Uterus (tissue), 4 donors: ENCODE measurements at places on chromosomes 2 and 18. TPM values are rescaled to one million over a fixed set of nuclear protein-coding genes. Genes with fewer than 3 reads are reported as not detected.

The PDCD1 gene
- total RNA-seq, result not detected

DNA sequence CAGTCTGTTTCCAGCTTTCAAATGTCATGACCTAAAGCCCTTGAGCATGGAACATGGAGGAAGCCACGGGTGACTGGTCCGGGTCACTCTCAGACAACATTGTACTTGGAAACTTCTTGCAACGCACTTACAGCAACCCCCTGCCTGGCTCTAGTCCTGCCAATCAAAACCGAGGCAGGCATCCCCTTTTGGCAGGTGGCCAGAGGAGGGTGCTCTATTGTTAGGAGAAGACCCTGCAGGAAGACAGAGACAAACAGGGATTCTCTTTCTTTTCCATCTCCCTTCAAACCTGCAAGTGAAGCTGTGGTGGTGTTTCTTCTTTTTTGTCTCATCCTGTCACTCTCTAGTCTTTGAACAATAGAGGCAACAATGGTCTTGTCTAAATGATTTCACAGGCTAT, 667.2 kb downstream of the ZEB2 start:
- no peaks in the 10 kb centered on the region for H3K27me3 ChIP-seq
- no peaks in the 10 kb centered on the region for H3K4me1 ChIP-seq
- H3K27ac ChIP-seq, result no peak overlapping the region
- H3K36me3 ChIP-seq, result no peaks in the 10 kb centered on the region
- no peak for DNase-seq

- no peak overlapping the region for H3K4me3 ChIP-seq
- H3K4me1 ChIP-seq, result no peaks in the 10 kb centered on the region
Observed at GRCh38 chr2:16244153-16244965, 304.0 kb downstream of the MYCN start.

- H3K27me3 ChIP-seq, result no peaks in the 10 kb centered on the region
- no peak overlapping the region for H3K4me3 ChIP-seq
- H3K36me3 ChIP-seq, result no peaks in the 10 kb centered on the region
Observed at GRCh38 chr2:240510513-240511210, 47.1 kb downstream of the ANKMY1 start.

- no peak overlapping the region for H3K4me3 ChIP-seq
- DNase-seq, result no peak
- H3K4me1 ChIP-seq, result no peaks in the 10 kb centered on the region
- H3K36me3 ChIP-seq, result no peaks in the 10 kb centered on the region
- H3K27ac ChIP-seq, result no peak overlapping the region
Observed at GRCh38 chr2:34288016-34288415, 688.9 kb upstream of the FAM98A start.

The DSG1 gene
- total RNA-seq, result not detected

GRCh38 chr2:99864561-99865553, 277.5 kb downstream of the AFF3 start:
- H3K4me3 ChIP-seq, result no peak overlapping the region
- H3K27ac ChIP-seq, result no peak overlapping the region
- no peaks in the 10 kb centered on the region for H3K27me3 ChIP-seq
- H3K4me1 ChIP-seq, result no peaks in the 10 kb centered on the region

The UCN gene
- total RNA-seq, result not detected

The STAT1 gene
- 38.5 TPM for total RNA-seq

The KCNF1 gene
- not detected for total RNA-seq

- no peak for DNase-seq
- no peak overlapping the region for H3K27ac ChIP-seq
- H3K4me3 ChIP-seq, result no peak overlapping the region
- no peaks in the 10 kb centered on the region for H3K4me1 ChIP-seq
- H3K36me3 ChIP-seq, result no peaks in the 10 kb centered on the region
Observed at GRCh38 chr2:88885679-88886416, 194.4 kb downstream of the RPIA start.

The SERPINB4 gene
- total RNA-seq, result not detected

DNA sequence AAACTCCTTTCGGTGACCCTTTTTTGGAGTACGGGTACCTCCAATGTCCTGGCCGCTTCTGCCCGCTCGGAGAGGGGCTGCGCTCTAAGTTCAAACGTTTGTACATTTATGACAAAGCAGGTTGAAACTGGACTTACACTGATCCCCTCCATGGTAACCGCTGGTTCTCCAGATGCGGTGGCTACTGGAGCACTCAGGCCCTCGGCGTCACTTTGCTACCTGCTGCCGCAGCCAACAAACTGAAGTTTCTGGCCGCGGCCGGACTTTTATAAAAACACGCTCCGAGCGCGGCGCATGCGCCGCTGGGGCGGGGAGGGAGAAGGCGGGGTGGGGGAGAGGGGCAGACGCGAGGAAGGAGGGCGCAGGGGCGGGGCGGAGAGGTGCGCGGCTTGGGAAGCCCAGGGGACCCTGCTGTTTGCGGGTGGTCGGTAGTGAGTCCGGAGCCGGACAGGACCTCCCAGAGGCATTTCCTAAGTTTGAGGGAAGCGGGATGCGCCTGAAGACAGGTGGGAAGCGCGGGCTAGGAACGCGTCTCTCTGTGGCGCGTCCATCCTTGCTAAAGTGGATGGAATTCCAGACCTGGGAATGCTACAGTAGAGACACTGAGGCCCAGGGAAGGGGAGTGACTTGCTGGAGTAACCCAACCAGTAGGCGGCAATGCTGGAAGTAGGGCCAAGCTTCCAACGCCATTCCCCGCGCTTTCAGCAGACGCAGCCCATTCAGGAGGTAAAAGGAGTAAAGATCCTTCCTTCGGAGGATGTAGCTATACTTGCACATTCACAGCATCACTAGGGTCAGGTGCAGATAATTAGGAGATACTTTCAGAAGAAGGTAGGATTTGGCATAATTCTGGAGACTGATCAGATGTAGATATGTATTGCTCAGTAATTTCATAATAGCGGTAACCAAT, at the start of gene CXCR4:
CXCR4 (minus strand) TSS at position 241 of the 910 bp plus-strand sequence; CDS start at position 152, 89 bp downstream.
- H3K27ac ChIP-seq, result peak within 1 kb of the TSS; percentile 28
- H3K4me1 ChIP-seq, result peaks cover 17% of the 10 kb centered on the region
- H3K4me3 ChIP-seq, result peak within 1 kb of the TSS; percentile 26
- peaks cover 31% of the 10 kb centered on the region for H3K27me3 ChIP-seq
- peak; percentile 32 for DNase-seq

The HES6 gene
- 9.5 TPM for total RNA-seq

DNA sequence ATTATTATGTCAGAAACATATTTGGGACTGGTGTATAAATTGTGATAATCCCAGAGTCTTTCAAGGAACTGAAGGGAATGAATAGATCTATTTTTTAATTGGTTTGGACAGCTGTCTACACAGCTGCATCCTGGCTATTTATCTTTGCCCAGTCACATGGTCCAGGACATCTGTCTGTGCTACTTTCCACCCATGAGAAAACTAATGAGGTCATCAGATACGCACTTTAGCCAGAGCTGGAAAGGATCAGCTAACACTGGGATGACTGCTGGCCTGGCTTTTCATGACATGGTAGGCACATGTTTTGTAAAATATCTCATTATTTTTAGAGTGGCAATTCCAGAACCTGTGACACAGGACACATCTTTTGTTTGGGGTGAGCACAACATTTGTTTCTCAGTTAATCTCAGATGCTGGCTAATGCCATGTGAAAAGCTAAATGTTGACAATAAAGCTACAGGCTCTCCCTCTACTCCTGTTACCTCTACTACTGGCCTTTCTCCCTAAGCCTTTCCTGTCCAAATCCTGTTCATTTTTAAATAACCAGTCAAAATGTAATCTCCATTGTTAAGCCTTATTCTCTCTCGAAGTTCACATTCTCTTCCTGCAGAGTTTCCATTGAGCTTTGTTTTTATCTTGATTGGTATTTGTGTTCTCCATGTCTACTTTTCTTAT, 500.7 kb downstream of the RIT2 start:
- H3K4me1 ChIP-seq, result no peaks in the 10 kb centered on the region
- no peak overlapping the region for H3K27ac ChIP-seq
- DNase-seq, result no peak
- H3K27me3 ChIP-seq, result no peaks in the 10 kb centered on the region
- no peaks in the 10 kb centered on the region for H3K36me3 ChIP-seq
- H3K4me3 ChIP-seq, result no peak overlapping the region

DNA sequence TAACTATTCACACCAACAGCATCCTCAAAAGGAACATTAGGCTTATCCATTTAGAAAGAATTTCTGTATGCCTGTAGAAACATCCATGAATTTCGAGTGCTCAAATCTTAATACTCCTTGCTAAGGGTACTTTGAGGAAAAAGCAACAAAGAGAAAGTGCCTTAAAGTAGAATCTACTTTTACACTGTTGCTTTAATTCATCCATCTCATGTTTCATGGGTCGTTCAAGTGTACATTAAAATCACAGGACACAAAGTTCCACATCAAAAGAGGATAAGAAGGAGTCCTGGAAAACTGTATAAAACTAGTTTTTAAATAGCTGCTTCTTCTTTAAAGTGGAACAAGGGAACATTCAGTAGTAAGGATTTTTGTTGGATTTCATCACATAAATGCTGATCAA, 54.5 kb downstream of the LRP1B start:
- H3K4me3 ChIP-seq, result no peak overlapping the region
- no peak overlapping the region for H3K27ac ChIP-seq
- no peaks in the 10 kb centered on the region for H3K4me1 ChIP-seq
- DNase-seq, result no peak
- H3K27me3 ChIP-seq, result no peaks in the 10 kb centered on the region

- H3K36me3 ChIP-seq, result no peaks in the 10 kb centered on the region
- DNase-seq, result no peak
- H3K4me3 ChIP-seq, result no peak overlapping the region
- H3K27me3 ChIP-seq, result no peaks in the 10 kb centered on the region
- H3K27ac ChIP-seq, result no peak overlapping the region
Observed at GRCh38 chr2:222927600-222927999, 66.8 kb downstream of the ACSL3 start.

GRCh38 chr2:62940697-62941096, 109.9 kb upstream of the OTX1 start:
- no peaks in the 10 kb centered on the region for H3K4me1 ChIP-seq
- no peaks in the 10 kb centered on the region for H3K36me3 ChIP-seq
- H3K27ac ChIP-seq, result no peak overlapping the region
- DNase-seq, result no peak
- no peak overlapping the region for H3K4me3 ChIP-seq

GRCh38 chr18:50439460-50440015, 64.7 kb downstream of the SKA1 start:
- H3K4me3 ChIP-seq, result no peak overlapping the region
- H3K4me1 ChIP-seq, result no peaks in the 10 kb centered on the region
- DNase-seq, result no peak
- H3K27ac ChIP-seq, result no peak overlapping the region
- no peaks in the 10 kb centered on the region for H3K27me3 ChIP-seq

GRCh38 chr18:7165846-7166393, 48.3 kb upstream of the LAMA1 start:
- no peak for DNase-seq
- H3K27ac ChIP-seq, result no peak overlapping the region
- no peak overlapping the region for H3K4me3 ChIP-seq
- H3K4me1 ChIP-seq, result no peaks in the 10 kb centered on the region
- H3K36me3 ChIP-seq, result no peaks in the 10 kb centered on the region

DNA sequence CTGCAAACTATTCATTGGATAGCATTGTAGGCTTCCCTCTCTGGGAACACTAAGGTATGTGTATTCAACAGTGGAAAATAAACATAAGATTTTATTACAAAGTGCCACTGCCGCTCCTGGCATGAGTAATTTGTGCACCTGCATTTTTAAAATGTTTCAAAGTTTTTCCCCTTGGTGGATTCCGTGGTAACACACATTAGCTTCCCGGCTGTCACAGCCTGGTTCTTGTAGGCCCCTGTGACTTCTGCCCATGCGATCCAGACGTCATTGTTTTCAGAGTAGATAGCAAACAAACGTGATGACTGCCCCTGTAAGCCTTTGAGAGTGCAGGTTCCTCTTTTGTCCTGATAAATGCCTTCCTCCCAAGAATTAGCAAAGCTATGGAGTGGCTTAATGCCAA, 421.0 kb downstream of the ZNF521 start:
- H3K4me3 ChIP-seq, result no peak overlapping the region
- H3K27me3 ChIP-seq, result no peaks in the 10 kb centered on the region
- DNase-seq, result no peak
- H3K27ac ChIP-seq, result no peak overlapping the region

DNA sequence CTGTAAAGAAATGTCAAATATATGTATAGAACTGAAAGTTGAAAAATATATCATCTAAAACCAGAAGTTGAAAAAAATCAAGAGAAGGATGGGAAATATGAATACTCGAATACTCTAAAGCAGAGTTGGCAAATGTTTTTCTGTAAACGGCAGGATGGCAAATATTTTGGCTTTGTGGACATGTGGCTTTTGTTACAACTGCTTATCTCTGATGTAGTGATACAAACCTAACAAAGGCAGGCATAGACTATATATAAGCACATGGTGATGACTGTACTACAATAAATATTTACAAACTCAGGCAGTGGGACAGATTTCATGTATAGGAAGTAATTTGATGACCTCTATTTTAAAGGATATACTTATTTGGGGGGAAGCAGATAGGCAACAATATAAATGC, 224.6 kb upstream of the LRRTM4 start:
- H3K27me3 ChIP-seq, result no peaks in the 10 kb centered on the region
- no peak overlapping the region for H3K27ac ChIP-seq
- no peaks in the 10 kb centered on the region for H3K36me3 ChIP-seq
- DNase-seq, result no peak
